CD4-positive, alpha-beta T cell treated with Interferon gamma for 1 hour (primary cell): ENCODE measurements at places on chromosomes 1 and 21.

- DNase-seq: no peak
Measured at GRCh38 chr1:33377756-33378155, 53.1 kb downstream of the PHC2 start.

DNA sequence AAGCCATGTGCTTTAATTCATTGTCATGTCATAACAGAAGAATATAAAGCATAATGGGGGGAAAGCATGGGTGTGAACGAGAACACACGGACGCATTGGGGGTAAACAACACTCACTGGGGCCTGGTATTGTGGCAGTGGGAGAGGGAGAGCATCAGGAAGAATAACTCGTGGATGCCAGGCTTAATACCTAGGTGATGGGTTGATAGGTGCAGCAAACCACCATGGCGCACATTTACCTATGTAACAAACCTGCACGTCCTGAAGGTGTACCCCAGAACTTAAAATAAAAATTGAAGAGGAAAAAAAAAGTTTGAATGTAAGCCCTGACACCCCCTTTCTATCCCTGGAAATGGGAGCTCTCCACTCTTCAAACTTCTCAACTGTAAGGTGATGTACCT lies 34.9 kb upstream of the CACHD1 start:
- DNase-seq: no peak

- no peak for DNase-seq
Measured at GRCh38 chr1:14263225-14263624, 335.3 kb upstream of the KAZN start.

DNA sequence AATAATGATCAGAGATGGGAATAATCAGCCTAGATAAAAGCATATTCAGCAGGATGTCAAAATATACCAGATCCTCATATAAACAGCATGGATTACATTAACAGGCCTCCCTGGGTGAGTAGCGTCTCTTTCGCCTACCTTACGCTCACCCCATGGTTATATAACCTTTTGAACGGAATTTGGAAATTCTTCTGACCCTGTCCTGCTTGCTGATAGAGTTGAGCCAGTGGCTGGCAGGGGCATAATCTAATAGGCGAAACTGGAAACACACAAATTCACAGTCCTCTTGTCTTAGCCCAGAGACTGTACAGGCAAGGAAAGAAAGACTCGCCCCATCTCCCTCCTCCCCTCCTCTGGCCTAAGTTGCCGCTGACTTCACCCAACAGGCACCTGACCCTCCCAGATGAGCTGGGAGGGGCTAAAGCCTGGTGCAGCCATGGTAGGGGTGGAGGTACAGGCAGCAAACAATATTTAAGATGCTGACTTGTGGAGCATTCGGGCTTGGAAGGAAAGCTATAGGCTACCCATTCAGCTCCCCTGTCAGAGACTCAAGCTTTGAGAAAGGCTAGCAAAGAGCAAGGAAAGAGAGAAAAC lies at the start of gene ANGPTL7:
ANGPTL7 (plus strand) TSS at position 498 of the 594 bp plus-strand sequence. CDS start 225 bp downstream, outside the sequence.
- DNase-seq: no peak

DNA sequence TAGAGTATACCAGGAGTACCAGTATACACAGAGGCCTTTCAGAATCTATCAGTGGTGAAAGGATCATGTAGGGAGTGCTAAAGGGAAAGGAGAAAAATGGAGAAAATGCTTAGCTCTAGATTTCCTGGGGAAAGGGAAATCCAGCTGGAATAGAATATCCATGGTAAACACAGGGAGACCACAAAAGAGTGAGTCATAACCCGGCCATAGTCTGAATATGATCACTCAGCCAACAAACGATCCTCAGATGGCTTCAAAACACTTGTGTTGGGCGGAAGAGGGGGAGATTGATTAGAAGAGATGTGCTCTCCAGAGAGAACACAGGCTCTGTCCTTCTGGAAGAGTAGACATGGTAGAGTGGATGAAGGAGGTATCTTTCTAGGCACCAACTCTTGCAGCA lies 180.6 kb downstream of the PAPPA2 start:
- DNase-seq: no peak

DNA sequence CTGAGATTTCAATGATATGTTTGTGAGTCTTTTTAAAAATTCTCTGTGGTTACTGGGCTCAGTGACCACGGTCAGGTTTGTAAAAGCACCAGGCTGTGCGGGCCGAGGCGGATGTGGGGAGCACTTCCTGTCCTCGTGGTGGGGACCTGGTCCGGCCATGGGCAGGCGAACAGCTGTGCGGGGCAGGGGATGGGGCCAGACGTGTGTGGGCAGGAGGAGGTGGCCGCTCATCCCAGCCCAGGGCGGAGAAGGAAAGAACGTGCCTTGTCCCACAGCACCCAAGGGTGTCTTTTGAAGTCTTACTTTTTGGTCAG lies 5.2 kb upstream of the OXCT2 start:
- no peak for DNase-seq

- no peak for DNase-seq
Measured at GRCh38 chr1:231465051-231465450, 43.0 kb upstream of the EGLN1 start.

GRCh38 chr1:15762546-15762945 lies 4.0 kb downstream of the FBLIM1 start:
- no peak for DNase-seq

- peak; percentile 60 for DNase-seq
Measured at GRCh38 chr1:30191154-30191702, 532.2 kb downstream of the MATN1 start.

DNA sequence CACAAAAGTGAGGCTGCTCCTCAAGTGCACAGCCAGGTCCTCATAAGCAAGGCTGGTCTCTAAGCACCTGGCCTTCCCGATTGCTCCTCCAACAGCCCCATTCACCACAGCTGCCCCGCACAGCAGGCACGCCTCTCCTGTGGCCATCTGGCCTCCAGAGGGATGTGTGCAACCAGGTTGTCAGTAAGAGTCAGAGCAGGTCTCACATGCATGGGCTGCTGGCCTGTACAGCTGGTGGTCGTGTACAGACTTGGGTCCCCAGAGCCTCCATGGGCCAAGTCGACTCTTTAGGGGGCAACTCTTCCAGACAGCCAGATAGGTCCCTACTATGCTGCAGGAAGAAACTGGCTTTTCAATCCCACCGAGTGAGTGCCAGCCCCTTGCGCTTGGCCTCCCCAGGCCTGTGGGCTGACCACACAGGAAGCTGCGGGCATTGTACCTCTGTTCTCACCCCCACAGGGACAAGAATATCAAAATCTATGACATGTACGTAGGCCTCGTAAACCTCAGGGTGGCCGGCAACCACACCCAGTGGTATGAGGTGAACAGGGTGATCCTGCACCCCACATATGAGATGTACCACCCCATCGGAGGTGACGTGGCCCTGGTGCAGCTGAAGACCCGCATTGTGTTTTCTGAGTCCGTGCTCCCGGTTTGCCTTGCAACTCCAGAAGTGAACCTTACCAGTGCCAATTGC lies 1.4 kb downstream of the PRSS38 start:
- no peak for DNase-seq

DNA sequence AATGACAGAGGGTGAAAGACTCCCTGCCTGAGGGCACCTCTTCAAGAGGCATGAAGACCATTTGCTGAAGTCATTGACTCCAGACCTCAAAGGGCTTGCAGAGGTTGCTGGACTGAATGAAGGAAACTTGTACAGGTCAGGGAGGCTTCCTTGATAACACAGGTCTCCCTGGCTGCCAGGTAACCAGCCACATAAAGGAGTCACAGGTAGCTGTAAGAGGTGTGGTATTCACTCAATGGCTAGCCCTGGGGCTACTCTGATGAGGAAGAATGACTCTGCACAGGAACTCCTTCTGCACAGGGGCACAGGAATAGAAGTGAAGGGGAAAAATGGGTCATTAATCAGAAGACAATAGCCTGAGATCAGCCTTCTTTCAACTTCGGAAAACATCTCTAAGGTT lies 187.5 kb downstream of the LMX1A start:
- DNase-seq: no peak

DNA sequence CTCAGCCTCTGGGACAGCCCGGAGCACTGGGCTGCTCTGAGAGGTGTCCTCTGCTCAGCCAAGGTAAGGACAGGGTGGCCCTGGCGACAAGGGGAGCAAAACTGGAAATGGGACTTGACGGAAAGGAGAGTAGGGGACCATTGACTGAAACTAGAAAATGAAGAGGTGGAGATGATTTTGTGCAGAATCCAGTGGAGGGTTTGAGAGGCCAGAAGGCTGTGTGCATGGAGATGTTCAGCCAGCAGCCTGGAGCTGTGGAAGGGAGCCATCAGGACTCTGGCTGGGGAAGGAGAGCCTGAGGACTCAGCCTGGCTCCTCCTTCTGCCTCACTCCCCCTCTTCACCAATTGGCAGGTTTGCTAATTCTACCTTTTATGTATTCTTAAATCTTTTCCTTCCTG lies 114.2 kb downstream of the EDEM3 start:
- no peak for DNase-seq

GRCh38 chr1:239169276-239169675 lies 217.1 kb upstream of the CHRM3 start:
- DNase-seq: no peak

- DNase-seq: no peak
Measured at GRCh38 chr1:30262158-30262557, 461.2 kb downstream of the MATN1 start.

DNA sequence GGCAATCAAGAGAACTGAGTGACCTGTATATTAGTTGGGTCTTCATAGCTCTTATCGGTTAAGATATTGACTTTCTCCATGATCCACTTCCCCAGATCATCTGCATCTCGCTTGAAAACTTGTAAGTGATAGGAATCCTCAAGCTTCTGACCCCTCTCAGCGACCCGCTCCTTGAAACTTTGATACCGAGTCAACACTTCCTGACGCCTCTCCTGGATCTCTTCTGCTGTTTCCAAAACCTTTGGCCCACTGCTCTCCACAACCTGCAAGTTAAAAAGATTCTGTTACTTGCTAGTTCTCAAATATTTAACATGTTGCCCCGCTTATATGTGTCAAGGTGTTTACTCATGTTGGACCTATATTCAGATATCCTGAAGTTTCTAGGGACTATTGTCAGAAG lies 1.4 kb downstream of the SPTA1 start:
- no peak for DNase-seq

GRCh38 chr21:23398726-23399125 lies 2208.6 kb downstream of the MRPL39 start:
- DNase-seq: no peak

DNA sequence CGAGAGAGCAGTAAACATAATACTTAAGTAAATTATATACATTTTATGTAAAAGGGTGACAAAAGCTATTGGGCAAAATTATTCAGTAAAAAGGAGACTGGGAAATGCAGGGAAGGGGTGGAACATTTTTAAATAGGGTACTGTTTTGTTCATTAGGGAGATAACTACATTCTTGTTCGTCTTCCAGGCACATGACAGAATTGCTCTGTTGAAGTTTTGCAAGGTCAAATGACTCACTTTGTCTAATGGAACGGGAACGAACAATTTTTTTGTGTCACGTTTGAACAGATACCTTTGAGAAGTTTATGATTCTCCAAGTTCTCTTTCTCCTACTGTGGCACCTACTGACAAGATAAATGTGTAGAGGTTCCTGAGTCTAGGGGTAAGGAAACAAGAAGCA lies 382.3 kb upstream of the ZRANB2 start:
- no peak for DNase-seq

GRCh38 chr1:31272369-31272768 lies 24.2 kb downstream of the SNRNP40 start:
- no peak for DNase-seq

GRCh38 chr1:167456926-167457325 lies 61.4 kb downstream of the CD247 start:
- DNase-seq: no peak

DNA sequence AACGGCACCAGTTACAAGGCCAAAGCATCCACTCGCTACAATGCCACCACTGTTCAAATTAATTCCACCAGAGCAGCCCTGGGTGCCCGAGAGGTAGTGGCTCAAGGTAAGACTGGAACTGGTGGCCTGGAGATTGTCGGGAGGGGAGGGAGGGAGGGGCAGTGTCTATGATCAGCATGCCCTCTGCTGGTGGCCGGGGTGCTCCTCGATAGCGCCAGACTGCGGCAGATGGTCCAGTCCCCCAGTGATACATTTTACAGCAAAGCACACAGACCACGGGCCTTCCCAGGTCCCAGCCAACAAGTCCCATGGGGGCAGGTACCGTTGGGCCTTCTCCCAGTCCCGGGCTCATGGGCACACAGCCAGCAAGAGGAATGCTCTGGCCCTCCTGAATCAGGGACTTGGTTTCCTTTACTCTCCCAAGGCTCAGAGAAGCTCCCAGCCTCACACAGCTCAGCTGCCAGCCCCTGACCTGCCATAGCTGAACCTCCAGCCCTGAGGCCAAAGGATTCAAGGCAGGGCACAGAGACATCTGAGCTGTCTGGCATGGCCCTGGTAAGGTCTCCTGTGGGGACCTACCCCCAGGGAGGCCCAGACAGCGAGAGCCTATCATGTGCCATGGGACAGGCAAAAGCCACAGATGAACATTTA lies 15.3 kb downstream of the ACOT7 start:
- DNase-seq: no peak

DNA sequence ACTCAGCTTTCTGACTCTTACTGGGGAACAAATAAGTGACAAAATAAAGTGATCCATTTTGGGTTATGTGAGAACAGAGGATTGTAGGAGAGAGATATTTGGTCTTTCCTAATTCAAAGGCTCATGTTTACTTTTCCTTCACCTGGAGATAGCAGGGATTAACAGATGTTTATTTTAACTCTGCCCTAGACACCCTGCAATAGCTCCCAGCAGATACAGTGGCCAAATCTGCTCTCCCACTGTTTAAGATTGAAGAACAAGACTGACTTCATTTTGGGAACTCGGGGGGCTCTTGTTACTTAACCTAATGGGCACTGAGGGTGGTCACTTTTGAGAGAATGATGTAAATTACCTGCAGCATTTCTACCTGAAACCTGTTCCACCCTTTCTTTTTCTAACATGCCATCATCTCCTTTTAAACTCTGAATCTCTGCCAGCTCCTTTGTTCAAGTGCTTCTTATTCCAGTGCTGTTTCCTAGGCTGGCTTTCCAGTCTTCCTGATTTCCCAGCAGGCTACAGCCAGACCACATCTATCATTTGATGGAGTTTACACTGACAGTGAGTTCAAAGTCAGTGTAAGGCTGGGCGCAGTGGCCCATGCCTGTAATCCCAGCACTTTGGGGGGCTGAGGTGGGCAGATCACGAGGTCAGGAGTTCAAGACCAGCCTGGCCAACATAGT lies 90.0 kb downstream of the SELENOF start:
- no peak for DNase-seq

DNA sequence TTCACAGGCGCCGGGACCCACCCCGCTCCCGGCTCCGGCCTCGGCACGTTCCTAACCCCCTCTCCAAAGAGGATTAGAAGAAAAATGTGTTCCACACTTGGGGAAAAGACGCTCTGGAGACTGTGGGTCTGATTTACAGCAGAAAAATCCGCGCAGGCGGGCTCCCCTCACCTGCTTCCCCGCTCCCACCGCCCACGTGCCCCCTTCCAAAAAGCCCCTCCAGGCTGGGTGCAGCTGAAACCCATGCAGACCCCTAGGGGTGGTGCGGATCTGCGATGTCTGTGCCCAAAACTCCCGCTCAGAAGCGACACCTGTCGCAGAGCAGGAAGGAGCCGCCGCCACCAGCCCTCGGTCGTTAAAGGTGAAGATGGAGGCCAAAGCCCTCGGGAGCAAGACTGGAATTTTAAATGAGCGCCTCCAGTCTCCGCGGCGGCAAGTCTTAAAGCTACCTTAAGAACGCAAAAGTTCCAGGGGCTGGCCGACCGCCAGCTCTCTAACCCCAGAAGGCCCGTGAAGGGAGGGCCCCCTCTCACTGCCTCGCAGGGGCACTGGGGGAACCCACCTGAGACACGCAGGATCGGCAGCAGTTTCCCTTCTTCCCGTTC lies 688 bp upstream of the CHD5 start:
- DNase-seq: no peak

GRCh38 chr1:175097361-175097760 lies 29.7 kb downstream of the TNN start:
- no peak for DNase-seq

- no peak for DNase-seq
Measured at GRCh38 chr1:240194120-240194519, 102.4 kb downstream of the FMN2 start.
